ENCODE measurements at places on chromosomes 3 and 15. TPM values are rescaled to one million over a fixed set of nuclear protein-coding genes. Genes with fewer than 3 reads are reported as not detected.

Gene EIF1B
- total RNA-seq, result 13.8 TPM

Gene PIAS1
- 6.8 TPM for total RNA-seq

Gene CYP8B1
- total RNA-seq, result not detected

Gene TMF1
- 21.3 TPM for total RNA-seq

Gene HRH1
- 3.7 TPM for total RNA-seq

Gene MAP1A
- total RNA-seq, result 0.26 TPM

Gene TMCO5A
- not detected for total RNA-seq

Gene SCN5A
- total RNA-seq, result not detected

Gene GPR171
- total RNA-seq, result not detected

Gene EPHB3
- total RNA-seq, result 16.8 TPM

Gene SCAANT1
- not detected for total RNA-seq

Gene ANKRD34C
- total RNA-seq, result not detected

Gene SCG5
- 11.8 TPM for total RNA-seq

Gene DUOXA2
- not detected for total RNA-seq

Gene TGM4
- total RNA-seq, result under 0.01 TPM

Gene P2RY12
- not detected for total RNA-seq

Gene MAGI1
- total RNA-seq, result 5.0 TPM

Gene TTC23
- 10.0 TPM for total RNA-seq

Gene HHLA2
- total RNA-seq, result not detected

Gene TMEM212
- total RNA-seq, result not detected

Gene OPA1
- 88.2 TPM for total RNA-seq

Gene SERINC4
- 0.13 TPM for total RNA-seq

Gene MASP1
- total RNA-seq, result 3.9 TPM

Gene RTP3
- not detected for total RNA-seq

Gene GOLGA6L7
- not detected for total RNA-seq

Gene ARGFX
- total RNA-seq, result not detected

Gene CDC25A
- 2.4 TPM for total RNA-seq

Gene WDR82
- 67.7 TPM for total RNA-seq
